ENCODE measurements at places on chromosomes 1 and 21. TPM values are rescaled to one million over a fixed set of nuclear protein-coding genes. Genes with fewer than 3 reads are reported as not detected.
A peak's percentile ranks its signal among the peaks of the same experiment; 100 is the strongest.

TRAF5 gene
- total RNA-seq, result 23.7 TPM

OR6K3 gene
- not detected for total RNA-seq

DNA sequence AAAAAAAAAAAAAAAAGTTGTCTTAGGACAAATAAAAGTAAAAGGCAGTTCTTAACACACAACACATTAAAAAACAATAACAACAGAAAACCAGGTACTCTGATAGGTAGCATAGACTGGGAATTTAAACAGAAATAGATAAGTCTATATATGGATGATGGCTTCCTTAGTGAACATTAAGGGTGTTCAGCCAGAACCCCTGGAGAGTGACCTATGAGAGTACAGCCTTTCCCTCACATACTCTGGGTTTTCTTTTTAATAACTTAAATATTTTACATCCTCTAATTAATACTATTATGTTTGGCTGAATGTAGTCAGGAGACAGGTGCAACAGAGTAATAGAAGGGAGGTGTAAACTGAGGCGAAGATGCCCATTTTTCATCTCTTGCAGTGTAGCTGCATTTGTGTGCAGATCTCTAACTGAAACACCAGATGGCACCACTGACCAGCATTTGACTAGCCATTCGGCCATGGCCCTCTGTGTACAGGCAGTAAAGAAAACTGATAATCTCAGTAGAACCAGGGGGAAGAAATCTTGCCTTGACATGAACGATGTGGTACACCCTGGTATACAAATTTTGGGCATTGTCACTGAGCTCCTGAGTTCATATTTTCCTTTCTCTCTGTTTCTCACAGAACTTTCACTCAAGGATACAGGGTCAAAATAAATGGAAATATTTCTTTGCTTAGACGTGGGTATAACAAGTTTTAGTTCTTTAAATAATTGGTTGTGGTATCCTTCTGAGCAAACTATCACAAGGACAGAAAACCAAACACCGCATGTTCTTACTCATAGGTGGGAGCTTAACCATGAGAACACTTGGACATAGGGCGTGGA is 7.6 kb downstream of the TTF2 start:
- no peak for DNase-seq

GRCh38 chr1:109776206-109776835 is 12.6 kb upstream of the EPS8L3 start:
- DNase-seq, result no peak

DNA sequence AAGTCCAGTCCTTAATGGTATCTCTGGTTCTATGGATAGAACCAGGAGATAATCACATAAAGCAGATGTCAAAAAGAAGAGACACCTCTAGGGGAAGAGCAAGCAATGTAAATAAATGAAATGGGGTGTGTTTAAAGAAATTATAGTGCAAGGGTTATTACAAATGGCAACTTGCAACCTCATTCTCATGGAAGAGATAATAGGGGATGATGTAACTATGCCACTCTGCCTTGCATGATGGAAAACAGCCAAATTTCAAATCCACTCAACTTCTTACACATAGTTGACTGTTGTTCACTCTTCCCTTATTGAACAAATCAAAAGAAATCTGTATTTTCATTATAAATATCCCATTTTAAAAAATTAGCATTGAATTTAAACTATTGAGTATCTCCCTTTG is 274.0 kb upstream of the TMPRSS15 start:
- DNase-seq, result no peak

GRCh38 chr1:235745503-235746136 is 96.0 kb upstream of the GNG4 start:
- no peak for DNase-seq

DNA sequence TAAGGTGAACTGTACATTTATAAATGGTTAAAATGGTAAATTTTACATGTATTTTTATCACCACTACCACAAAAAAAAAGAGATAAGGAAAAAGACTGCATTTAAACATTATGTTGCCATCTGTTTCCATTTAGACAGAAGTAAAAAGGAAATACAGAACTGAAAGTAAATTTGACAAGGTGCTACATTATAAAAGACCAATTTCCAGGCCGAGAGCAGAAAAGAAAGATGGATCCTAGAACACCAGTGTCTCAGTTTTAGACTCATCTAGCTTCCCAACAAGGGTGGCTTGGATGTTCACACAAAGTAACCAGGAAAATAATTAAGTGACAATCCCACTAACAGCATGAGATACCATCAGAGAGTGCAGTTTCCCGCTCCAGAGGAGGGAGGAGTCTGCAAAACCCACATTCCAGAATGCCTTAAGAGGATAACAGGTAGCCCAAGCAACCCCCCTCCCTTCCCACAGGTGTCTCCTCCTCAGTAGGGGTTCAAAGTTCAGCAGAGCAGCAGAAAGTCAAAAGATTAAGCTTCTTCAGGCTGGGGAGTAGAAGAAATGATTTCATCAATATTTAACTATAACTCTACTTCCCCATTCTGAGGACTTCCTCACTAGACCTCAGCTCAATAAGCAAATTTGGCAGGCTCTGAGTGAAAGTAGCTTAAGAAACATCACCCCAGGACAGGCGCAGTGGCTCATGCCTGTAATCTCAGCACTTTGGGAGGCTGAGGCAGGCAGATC is 11.8 kb downstream of the TPM3 start:
- DNase-seq, result no peak

DNA sequence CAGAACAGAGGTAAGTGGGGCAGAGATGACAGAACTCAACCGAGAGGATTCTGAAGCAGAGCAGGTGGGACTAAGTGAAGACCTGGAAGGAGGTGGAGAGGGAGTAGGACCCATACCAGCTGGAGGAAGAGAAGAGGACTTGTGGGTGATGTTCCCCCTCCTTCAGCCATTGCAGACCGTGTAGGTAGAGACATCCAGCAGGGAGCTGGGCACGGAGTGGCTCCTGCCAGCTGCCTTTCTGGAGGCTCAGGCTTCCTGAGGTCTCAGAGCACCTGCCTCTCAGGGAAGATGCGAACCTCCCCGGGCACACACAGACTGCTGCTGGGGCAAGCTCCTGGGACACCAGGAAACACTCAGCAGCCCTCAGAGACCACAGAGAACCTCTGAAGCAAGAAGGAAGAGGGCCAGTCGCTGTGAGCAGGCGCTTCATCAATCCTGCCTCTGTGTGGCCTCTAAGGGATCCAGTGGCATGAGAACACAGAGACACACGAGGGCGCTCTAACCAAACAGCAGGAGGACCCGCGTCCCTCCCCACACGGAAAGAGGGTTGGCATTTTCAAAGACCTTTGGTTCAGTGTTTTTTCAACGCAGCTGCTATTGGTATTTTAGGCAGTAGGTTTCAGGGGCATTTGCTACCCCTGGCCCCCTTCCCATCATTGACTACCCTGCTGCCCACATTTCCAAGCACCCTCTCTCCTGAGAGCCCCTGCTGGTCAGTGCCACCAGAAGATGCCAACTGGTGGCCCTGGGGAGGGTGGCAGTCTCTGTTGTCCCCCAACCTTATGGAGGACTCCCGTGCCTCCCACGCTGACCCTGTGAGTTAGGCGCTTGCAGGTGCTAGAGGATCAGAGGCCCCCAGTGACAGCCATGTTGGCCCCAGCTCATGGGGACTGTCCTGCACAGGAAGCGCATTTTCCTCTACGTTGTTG is 89.6 kb upstream of the EDN2 start:
- peak; percentile 72 for DNase-seq

- DNase-seq, result no peak
Measured at GRCh38 chr1:168054117-168054516, 82.6 kb downstream of the GPR161 start.

PACC1 gene
- total RNA-seq, result 12.7 TPM

DNA sequence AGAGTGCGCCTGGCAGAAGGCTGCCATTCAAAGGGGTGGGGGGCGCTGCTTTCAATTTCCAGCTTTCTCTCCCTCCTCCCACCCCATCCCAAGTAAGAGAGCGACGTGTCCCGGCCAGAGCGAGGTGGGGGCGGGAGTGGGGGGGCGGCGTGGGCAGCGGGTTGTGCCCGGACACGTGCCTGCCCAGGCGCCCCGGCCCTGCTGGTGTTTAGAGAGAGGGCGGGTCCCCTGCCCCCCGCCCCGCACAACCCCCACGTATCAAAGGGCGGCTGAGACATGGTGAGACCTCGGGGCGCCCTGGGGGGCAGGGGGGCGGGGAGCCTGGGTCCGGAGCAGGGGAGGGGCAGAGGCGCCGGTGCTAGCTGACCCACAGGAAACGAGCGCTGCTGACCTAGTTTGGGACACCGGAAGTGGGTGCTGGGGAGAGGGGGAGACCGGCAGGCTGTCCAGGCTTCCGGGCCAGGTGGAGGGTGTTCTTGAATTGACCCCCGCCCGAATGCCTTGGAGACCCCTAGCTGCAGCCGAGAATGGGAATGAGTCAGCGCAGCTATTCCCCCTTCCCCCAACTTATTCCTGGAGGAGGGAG is 1.3 kb downstream of the ZBTB7B start:
- no peak for DNase-seq

DNA sequence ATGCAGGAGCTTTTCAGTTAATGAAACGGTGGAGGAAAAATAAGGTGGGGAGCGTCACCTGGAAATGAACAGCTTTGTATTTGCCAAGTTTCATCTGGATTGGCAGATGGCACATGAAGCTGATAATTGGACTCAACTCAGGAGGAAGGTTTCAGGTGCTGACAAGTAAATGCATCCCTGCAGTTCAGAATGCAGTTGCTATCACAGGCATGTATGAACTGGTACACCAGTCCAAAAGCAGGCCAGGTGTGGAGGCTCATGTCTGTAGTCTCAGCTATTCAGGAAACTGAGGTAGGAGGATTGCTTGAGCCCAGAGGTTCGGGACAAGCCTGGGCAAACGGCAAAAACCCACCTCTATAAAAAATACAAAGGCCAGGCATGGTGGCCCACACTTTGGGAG is 15.5 kb downstream of the DEGS1 start:
- no peak for DNase-seq

GRCh38 chr1:38088791-38089190 is 42.2 kb upstream of the POU3F1 start:
- no peak for DNase-seq

RHOU gene
- 1.3 TPM for total RNA-seq

GRCh38 chr1:156748670-156749418 is 2.6 kb downstream of the HDGF start:
- DNase-seq, result no peak

DNA sequence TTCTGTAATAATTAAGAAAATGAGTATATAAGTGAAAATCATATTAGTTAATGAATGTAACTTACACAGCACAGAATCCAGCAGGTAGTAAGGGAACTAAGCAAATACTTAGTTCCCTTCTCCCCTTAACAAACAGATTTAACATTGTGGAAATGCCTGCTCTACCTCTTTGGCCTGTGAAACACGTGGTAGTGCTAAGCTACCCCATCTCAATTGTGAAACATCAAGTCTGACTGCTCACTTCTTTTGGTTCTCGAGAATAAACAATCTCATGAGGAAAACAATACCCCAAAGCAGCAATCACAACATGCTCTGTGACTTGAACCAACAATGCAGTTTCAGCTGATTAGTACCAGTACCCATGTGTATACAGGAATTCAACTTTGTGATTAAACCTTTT is 4.7 kb downstream of the MYSM1 start:
- DNase-seq, result no peak

DNA sequence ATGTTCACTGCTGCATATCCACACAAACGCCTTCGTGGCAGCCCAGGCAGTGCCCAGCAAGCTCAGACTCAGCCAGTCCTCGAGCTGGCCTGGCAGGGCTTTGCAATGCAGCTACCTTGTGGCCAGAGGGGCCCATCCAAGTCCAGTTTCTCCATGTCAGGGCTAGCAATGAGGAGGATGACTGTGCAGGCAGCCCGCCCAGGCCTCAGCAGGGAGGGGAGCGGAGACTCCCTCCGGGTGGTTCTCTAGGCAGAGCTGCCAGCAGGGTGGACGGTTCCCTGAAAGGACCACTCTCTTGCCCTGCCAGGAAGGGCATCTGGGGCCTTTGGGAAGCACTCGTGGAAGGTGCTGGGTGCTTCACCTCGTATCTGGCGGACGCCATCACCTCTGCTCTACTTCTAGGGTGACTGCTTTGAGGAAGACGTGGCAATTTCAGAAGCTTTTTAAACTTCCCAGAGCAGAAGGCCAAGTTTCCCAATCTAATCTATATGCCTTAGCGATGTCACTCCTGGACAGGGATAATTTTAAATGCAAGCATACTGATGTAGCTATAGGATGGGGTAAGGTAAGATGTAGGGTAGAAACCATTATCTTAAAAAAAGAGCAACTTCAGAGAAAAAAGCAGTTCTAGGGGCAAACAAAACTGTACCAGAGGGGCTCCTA is 56.2 kb downstream of the RUNX1 start:
- DNase-seq, result no peak

DNA sequence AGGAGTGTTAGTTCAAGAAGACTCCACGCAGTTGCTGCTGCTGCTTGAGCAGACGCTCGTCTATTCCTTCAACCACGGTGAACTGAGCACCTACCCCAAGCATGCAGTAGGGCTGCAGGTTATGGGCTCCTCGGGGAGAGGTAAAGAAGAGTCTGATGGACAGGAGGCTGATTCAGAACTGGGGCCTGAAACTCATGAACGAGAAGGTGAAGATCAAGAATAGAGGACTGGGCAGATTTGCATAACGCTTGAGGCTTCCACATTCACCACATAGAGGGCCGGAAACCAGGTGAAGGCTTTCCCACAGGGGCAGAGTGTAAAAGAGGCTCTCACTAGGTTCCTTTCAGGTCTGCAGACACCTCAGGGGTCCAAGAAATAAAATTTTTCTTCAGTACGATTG is 9.1 kb downstream of the ABCA4 start:
- no peak for DNase-seq

COL24A1 gene
- total RNA-seq, result not detected

DNA sequence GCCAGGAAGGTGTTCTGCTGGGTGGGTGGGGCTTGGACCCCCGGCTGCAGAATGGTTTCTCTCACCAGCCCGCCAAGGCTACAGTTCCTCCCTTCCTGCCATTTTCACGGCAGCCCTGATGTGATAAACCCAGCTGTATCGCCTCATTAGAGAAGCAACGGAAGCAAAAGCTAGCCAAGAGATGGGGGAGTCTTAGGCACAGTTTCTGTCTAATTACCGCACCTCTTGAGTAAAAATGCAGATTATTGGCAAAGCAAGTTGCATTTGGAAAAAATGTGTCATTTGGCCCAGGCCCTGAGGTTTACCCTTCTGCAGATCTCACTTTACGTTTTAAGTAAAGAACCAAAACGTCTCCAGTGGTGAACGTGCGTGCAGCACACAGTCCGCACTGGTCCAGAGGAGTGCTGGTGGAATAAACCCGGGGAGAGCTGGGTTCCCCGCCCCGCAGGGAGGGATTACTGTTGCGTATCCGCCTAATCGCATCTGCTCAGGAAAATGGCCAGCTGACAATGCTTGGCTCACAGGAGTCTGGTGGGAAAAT is 109.9 kb downstream of the GALNT2 start:
- peak; percentile 23 for DNase-seq

GRCh38 chr1:54460351-54460750 is 54.2 kb upstream of the SSBP3 start:
- DNase-seq, result no peak

DNA sequence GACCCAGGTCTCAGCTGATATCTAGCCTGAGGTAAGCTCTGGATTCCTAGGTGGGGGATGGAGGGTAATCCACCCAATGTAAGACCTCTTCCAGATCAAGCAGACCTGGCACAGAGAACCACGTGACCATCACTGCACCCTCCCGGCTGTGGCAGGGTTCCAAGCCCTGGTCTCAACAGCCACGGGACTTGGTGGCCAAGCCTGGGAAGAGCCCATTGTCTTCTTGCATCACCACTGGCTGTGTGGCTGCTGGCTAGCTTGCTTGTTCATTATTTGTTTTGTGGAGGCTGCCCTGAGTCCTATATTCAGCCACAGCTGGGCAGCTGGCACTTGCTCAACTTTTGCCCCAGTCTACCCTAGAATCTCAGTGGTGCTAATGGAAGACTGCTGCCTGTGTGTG is 24.1 kb upstream of the NFASC start:
- no peak for DNase-seq

EXO5 gene
- total RNA-seq, result 15.6 TPM

All from activated naive CD8-positive, alpha-beta T cell treated with anti-CD3 and anti-CD28 coated beads for 36 hours (primary cell).